Endothelial cell of umbilical vein (primary cell): ENCODE measurements at places on chromosomes 3 and 15. TPM values are rescaled to one million over a fixed set of nuclear protein-coding genes. Genes with fewer than 3 reads are reported as not detected.

MAGI1 gene
- total RNA-seq: 47.7 and 47.9 TPM in 2 replicates

SLC22A14 gene
- total RNA-seq: not detected in 2 replicates

DNA sequence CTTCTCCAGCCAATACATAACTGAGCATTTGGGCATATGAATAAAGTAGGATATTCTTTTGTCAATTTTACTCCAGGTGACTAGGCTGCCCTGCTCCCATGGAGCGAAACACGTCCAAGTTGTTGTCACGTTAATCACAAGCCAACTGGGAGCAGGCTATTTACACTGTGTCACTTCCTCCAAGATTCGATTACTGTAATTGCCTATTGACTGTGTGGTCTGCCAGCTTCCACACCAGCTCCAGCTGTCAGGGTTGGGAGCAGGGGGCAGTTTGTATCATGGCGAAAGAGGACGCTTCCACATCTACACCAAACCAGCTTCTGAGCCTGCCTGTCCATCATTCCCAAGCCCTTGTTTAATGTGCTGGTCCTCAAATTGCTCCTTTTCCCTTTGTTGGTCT is 89.2 kb upstream of the RORA start:
- no peak for DNase-seq

GRCh38 chr3:7700539-7700938 is 801.1 kb upstream of the LMCD1 start:
- DNase-seq: no peak

DNA sequence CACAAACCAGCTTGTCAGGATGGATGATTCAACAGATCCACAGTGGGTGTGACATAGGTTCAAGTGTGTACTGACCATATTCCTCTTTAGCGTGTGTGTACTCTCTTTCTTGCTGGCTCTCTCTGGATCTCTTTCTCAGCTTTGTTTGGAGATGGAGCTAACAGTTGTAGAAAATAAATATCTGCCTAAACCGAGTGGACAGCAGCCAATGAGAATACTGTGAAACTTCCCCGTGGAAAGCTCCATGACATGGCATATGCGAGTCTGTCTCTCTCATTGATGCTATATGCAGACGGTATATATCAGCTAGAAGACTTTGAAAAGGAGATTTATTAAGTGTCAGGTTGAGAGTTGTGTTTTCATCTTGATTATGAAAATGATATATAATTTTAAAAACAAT is 406.5 kb upstream of the SUCLG2 start:
- DNase-seq: no peak

DNA sequence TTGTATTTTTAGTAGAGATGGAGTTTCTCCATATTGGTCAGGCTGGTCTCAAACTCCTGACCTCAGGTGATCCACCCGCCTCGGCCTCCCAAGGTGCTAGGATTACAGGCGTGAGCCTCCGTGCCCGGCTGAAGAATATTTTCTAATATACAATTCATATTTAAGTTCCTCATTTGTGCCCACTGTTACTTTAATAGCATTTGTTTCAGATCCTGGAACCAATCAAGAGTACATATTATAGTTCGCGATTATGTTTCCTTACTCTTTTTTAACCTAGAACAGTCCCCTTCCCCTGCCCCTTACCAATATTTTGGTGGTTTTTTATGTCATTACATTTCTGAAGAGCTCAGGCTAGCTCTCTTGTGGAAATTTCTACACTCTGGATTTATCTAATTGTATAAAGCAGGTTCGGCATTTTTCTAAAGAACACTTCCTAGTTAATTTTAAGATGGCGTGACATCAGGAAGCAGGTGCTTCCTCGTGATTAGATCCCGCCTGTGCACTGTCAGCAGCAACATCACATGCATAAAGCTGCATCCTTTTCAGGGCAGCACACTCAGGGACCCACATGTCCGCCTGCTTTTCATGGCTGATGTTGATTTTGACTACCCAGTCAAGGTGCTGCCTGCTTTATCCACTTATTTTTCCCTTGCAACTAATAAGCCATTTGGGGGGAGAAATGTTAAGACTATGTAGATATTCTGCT is 88.7 kb upstream of the EPHB3 start:
- peak; percentile 84 for DNase-seq
